Right lobe of liver (tissue), 6 donors: ENCODE measurements at places on chromosomes 5 and 9. TPM values are rescaled to one million over a fixed set of nuclear protein-coding genes. Genes with fewer than 3 reads are reported as not detected.

Gene TSLP
- 0.78 TPM for total RNA-seq

Gene OTULINL
- 0.98 TPM for total RNA-seq

DNA sequence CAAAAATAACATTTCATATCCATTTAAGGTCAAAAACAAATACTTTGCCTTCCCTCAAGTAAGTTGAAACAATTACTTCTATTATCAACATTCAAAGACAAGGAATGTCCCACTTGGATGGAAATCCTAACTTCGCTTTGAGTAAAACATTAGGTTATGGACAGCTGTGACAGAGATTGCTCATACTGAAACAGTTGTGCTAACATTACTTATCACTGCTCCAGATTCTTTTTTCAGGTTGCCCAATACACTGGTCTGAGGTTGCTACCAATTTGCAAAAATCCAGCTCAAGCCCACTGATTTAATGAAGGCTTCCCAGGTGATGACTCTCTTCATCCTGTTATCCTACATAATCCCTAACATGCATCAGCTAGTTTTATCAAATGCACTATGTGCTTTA, 98.3 kb downstream of the UBAP2 start:
- no peak for DNase-seq
- no peak overlapping the region for H3K27ac ChIP-seq
- no peaks in the 10 kb centered on the region for H3K27me3 ChIP-seq
- peaks cover 22% of the 10 kb centered on the region for H3K36me3 ChIP-seq

- H3K4me3 ChIP-seq, result no peak overlapping the region
- H3K36me3 ChIP-seq, result no peaks in the 10 kb centered on the region
- H3K27me3 ChIP-seq, result no peaks in the 10 kb centered on the region
- H3K4me1 ChIP-seq, result no peaks in the 10 kb centered on the region
- H3K27ac ChIP-seq, result no peak overlapping the region
- DNase-seq, result no peak
Observed at GRCh38 chr9:82376677-82377232, 388.2 kb downstream of the SPATA31D1 start.

DNA sequence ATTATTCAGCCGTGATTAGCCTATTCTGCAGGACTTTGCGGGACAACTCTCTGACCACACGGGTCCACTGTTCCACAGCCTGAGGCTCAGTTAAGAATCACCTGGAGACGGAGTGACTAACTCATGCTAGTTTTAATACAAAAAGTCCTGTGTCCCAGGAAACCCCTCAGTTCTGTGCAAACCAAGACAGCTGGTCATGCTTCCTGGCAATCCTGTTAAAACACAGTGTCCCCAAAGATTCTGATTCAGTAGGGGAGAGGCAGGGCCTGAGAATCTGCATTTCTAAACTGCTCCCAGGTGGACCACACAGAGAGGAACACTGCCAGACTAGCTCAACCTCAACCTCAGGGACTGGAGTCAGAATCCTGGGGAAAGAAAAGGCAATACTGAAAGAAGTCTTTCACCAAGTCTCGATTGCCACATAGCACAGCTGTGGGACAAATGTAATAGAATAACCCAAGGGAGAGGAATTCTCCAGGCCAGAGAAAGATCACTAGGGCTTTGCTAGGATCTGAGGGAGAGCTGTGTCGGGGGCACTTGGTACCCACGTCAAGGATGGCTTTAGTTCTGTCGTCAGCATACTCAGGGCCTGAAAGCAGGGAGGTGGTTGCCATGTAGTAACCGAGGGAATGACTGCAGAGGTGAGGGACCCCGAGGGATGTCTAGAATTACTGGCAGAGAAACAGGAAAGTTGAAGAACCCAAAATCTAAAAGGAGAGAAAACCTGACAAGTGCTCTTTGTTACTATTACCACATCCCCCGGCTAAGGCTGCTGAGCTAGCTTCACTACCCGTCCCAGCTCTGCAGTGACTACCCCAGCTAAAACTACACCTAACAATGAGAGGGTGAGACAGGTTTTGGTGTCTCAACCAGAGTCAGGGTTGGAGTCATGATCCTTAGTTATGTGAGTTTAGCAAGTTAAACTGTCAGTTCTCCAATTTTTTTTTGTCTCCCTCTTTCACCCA, 8.6 kb downstream of the SUSD1 start:
- H3K27me3 ChIP-seq, result no peaks in the 10 kb centered on the region
- H3K36me3 ChIP-seq, result no peaks in the 10 kb centered on the region
- no peak overlapping the region for H3K4me3 ChIP-seq
- no peak for DNase-seq
- H3K27ac ChIP-seq, result no peak overlapping the region

Gene GRPEL2
- 6.9 TPM for total RNA-seq

DNA sequence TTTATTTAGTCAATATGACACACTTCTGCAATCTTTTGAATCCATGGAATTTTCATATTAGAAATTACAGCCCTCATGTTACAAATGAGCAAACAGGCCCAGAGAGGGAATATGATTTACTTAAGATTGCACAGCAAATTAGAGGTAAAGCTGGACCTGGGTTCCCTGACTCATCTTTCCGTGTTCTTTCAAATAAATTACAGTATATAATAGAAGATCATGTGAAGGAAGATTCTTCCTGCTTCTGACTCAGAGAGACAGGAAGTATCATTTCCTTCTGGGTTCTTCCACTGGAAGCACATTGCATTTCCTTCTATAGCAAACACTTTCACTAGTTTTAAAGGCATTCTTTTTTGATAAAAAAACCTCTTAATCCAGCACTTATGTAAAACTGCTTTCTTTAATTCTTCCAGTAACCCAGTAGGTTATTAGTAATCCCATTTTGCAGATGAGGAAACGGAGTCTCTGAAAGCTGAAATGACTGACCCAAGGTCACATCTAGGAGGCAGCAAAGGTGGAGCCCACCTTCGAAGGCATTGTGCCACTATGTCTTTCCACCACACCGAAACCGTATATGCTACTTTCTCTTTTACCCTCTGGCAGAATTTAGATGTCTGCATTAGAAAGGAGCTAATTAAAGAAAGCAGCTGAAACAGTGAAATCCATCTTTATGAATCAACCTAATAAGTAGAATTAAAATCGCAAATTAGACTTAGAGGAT, 566.7 kb upstream of the KLF4 start:
- H3K27me3 ChIP-seq, result no peaks in the 10 kb centered on the region
- no peaks in the 10 kb centered on the region for H3K4me1 ChIP-seq
- H3K36me3 ChIP-seq, result no peaks in the 10 kb centered on the region

Gene PDLIM4
- total RNA-seq, result 0.56 TPM

DNA sequence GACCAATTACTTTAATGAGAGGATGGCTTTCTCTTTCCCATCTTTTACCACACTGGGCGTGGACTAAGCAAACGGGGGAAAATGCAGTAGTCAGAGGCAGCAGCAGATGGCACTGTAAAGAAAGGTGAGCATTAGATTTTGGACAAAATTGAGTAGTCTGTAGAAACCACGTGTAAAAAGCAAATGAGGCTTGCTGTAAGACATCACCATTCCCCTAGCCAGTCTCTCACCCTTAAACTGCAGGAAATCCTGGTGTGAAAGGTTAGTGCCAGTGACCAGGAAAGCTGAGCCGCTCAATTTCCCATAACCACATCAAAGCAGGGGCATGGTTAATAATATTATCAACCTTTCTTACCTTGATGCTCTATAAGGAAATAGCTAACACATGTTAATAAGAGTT, 31.8 kb downstream of the SPATA31C2 start:
- no peak overlapping the region for H3K27ac ChIP-seq
- no peak overlapping the region for H3K4me3 ChIP-seq
- no peaks in the 10 kb centered on the region for H3K27me3 ChIP-seq
- DNase-seq, result no peak
- no peaks in the 10 kb centered on the region for H3K4me1 ChIP-seq
- no peaks in the 10 kb centered on the region for H3K36me3 ChIP-seq

Gene MAMDC2
- total RNA-seq, result 0.22 TPM

DNA sequence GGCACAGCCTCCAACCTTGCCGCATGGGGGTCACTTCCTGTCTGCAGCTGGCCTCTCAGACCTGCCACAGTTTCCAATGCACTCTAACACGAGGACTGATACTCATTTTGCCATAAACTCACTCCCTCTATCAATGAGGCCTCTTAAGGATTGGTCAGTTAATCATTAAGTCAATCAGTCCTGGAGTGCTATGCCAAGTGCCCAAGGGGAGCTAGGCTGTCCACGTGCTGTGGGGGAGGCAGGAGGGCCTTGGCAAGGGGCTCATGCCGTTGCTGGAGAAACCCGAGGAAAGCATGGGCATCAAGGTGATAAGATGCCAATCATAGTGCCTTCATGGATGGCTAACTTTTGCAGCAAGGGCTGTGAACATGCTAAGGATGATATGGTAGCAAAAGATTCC, 1.7 kb upstream of the ALDH1B1 start:
- peaks cover 66% of the 10 kb centered on the region for H3K4me1 ChIP-seq
- peak; percentile 63 for DNase-seq
- no peaks in the 10 kb centered on the region for H3K36me3 ChIP-seq

DNA sequence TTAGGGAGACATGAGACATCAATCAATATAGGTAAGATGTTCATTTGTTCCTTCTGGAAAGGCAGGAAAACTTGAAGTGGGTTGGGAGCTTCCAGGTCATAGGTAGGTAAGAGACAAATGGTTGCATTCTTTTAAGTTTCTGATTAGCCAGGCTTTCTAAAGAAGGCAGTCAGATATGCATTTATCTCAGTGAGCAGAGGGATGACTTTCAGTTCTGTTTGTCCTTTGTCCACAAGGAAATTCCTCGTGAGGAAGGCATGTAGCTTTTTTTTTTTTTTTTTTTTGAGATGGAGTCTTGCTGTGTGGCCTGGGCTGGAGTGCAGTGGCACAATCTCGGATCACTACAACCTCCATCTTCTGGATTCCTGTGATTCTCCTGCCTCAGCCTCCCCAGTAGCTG, 155.3 kb upstream of the ABCA1 start:
- H3K4me1 ChIP-seq, result no peaks in the 10 kb centered on the region
- no peak for DNase-seq
- no peak overlapping the region for H3K27ac ChIP-seq
- H3K27me3 ChIP-seq, result no peaks in the 10 kb centered on the region
- no peak overlapping the region for H3K4me3 ChIP-seq

Gene ACTL7A
- not detected for total RNA-seq

Gene NR5A1
- total RNA-seq, result not detected

DNA sequence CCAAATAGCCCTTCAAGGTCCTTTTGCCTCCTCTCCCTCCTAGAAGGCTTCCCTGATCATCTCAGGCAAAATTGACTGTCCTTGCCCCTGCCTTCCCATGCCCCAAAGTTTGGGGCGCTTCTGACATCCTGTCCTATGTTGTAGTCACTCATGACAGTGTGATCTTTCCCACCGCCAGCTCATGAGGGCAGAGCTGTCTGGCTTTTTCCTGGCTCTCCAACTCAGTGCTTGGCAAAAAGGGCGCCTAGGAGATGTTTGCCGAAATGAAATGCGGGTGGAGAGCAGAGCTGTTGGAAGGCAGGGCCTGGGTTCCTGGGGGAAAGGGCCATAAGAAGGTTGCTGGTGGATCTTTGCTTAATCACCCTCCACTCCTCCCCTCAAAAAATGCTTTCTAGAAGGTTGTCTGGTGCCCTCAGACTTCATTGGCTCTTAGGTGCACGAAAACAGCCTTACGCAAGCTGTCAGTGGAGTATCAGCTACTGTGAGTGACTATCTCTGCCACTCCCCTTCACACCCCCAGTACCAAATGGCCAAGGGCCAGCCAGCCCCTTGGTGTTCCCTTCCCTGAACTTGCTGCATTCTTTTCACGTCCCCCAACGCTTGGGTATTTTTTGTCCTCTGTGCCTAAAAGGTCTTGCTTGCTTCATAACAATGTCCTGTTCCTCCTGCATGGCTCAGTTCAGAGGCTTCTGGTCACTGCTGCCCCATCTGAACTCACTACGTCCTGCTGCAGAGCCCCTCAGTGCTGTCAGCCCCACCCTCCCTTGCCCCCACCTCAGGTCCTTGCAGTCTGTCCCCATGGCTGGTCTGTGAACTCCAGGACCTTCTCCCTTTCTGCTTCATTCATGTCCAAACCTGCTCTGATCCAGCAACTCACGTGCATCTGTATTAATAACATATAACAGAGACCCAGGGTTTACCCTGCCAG, 2.6 kb upstream of the SLC25A51 start:
- H3K27me3 ChIP-seq, result no peaks in the 10 kb centered on the region
- no peaks in the 10 kb centered on the region for H3K36me3 ChIP-seq
- H3K27ac ChIP-seq, result no peak overlapping the region
- DNase-seq, result no peak
- no peak overlapping the region for H3K4me3 ChIP-seq

- H3K4me1 ChIP-seq, result peaks cover 4% of the 10 kb centered on the region
- H3K27me3 ChIP-seq, result no peaks in the 10 kb centered on the region
- no peak for DNase-seq
- H3K36me3 ChIP-seq, result no peaks in the 10 kb centered on the region
- no peak overlapping the region for H3K4me3 ChIP-seq
- H3K27ac ChIP-seq, result peak overlapping the region; percentile 80
Observed at GRCh38 chr5:758698-759053, 25.9 kb downstream of the ZDHHC11B start.

Gene PRRX2
- total RNA-seq, result not detected

DNA sequence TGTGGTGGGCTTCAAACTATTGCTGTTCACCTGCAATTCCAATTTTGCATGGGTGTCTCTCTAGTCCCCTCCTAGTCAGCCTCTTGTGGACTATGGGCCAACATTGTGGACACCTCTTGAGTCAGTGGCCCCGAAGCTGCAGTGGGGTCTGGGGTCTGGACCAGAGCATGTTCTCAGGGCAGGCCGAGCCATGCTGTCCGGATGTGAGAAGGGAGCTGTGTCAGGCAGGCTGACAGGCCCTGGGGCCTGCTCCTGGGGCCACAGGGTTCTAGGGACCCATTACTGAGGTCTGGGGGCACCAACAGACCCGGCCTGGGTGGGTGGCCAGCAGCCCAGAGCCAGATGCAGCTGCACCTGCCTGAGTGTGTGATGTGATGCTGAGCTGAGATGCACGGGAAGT, 16.5 kb upstream of the IRX4 start:
- H3K27ac ChIP-seq, result no peak overlapping the region
- no peaks in the 10 kb centered on the region for H3K27me3 ChIP-seq
- peak; percentile 31 for DNase-seq
- no peak overlapping the region for H3K4me3 ChIP-seq

DNA sequence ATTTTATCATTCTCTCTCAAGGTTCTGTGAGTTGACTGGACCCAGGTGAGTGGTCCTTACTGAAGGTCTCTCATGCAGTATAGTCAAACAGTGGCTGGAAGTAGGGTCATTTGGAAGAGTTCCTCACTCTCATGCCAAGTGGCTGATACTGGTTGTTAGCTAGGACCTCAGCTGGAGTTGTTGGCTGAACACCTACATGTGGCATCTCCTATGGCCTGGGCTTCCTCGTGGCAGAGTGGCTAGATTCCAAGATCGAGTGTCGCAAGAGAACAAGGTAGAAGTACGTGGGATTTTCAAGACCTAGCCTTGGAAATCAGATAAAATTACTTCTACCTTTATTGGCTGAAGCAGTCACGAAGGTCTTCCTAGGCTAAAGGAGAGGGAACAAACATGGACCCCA, 7.6 kb downstream of the SLC31A2 start:
- H3K27me3 ChIP-seq, result no peaks in the 10 kb centered on the region
- no peak overlapping the region for H3K27ac ChIP-seq
- no peak overlapping the region for H3K4me3 ChIP-seq
- no peaks in the 10 kb centered on the region for H3K4me1 ChIP-seq
